ENCODE measurements at places on chromosomes 4 and X.

- no peak for DNase-seq
These were observed 14.4 kb upstream of the SMS start for GRCh38 chrX:21926116-21926515.

DNA sequence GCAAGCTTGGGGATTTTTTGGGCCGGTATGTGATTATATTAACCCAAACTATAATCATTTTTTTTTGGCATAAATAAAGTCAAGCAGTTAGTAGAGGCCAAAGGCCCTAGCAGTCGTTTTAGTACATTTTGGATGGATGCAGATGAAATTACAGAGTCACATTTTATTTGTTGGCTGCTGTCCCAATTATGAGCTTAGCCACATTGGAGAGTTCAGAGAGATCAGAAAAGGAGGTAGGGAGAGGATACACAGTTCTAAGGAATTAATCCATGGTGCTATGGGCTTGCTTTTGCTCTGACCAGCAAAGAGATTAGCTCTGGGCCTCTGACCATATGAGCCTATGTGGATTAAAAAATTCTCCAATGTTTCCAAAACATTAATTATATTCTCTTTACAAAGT is 395.1 kb downstream of the RAPGEF2 start:
- no peak for DNase-seq

DNA sequence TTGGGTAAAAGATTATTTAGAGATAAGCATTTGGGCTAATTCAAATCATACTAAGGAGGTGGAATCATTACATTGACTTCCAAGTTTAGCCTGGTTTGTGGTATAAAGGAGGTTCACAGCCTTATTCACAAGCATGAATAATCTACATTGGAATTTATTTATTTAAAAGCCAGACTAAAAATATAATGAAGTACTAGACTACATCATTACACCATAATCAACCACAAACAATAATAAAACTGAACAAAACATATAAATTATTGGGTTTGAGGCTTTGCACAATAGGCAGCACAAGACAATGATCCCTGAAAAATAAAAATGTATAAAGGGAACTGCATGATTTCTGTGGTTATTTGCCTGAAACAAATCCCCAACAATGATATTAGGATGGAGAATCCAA is 314.0 kb downstream of the GBA3 start:
- no peak for DNase-seq

GRCh38 chr4:13601048-13601447 is 26.5 kb downstream of the BOD1L1 start:
- no peak for DNase-seq

- no peak for DNase-seq
These were observed 62.1 kb downstream of the GALNTL6 start for GRCh38 chr4:171875291-171875690.

GRCh38 chrX:107480272-107480671 is 30.8 kb downstream of the FRMPD3 start:
- DNase-seq, result no peak

DNA sequence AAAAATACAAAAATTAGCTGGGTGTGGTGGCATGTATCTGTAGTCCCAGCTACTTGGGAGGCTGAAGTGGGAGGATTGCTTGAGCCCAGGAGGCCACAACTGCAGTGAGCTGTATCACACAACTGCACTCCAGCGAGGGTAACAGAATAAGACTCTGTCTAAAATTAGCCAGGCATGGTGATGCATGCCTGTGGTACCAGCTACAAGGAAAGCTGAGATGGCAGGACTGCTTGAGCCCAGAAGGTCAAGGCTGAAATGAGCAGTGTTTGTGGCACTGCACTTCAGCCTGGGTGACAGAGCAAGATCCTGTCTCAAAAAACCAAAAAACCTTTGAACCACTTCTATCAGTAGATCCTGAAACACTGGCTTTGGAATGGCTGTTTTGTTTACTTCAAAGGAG is 10.2 kb downstream of the GRSF1 start:
- DNase-seq, result no peak

- no peak for DNase-seq
These were observed 173.6 kb downstream of the CORIN start for GRCh38 chr4:47664051-47664826.

- DNase-seq, result no peak
These were observed 1047.6 kb upstream of the PCDH10 start for GRCh38 chr4:132101526-132101925.

Measured in brain pericyte (primary cell).